ENCODE measurements at places on chromosomes 4 and X.

GRCh38 chrX:38514016-38514854 is 47.1 kb upstream of the TSPAN7 start:
- DNase-seq: no peak

DNA sequence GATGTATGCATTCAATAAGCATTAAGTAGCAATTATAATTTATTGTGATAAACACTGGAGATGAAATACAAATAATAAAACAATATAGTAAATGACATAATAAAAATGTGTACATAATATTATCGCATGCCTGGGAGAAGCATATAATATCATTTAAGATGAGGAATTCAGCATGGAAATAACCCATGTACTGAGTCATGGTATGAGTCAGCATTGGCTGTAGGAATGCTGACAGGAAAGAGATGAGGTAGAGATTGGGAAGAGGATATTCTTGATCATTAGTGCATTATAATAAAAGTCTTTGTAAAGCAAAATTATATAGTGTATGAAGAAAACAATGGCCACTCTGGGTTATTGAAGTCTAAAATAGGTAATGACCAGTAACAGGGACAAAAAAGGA is 82.8 kb downstream of the MAGEB10 start:
- peak; percentile 76 for DNase-seq

GRCh38 chrX:23333842-23334520 is 668 bp upstream of the PTCHD1 start:
- no peak for DNase-seq

DNA sequence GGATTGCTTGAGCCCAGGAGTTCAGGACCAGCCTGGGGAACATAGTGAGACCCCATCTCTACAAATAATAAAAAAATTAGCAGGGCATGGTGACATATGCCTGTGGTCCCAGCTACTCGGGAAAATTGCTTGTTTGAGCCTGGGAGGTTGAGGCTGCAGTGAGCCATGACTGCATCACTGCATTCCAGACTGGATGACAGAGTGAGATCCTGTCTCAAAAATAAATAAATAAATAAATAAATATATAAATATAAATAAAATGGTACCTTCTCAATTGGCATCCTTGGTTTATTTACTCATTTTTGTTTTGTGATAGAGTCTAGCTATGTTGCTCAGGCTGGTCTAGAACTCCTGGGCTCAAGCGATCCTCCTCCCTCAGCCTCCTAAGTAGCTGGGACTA is 144.2 kb downstream of the CHRNA9 start:
- no peak for DNase-seq

DNA sequence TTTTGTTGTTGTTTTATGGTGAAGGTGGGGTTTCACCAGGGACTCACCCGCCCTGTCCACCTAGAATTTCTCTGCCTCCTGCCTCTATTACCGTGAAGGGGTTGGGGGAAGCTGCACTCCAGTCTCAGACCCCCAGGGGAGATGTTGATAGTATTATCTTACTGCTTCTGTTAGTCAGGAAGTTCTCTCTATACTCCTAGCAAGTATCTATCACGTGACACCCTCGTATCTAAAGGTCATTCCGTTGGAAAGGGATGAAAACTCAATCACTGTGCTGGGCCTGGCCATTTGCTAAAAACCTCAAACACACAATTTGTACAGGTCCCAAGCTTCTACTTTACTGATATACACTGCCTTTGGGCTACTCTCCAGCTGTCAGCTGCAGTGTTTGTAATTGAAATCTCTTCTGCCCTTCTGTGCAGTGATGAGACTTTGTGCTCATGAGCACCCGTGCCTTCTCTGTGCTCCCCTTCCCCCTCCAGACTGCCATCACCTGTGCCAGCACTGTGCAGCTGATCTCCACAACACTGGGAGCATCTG is 188.5 kb upstream of the ANXA3 start:
- DNase-seq: no peak

- DNase-seq: no peak
Observed at GRCh38 chrX:10906866-10907265, 204.3 kb upstream of the HCCS start.

DNA sequence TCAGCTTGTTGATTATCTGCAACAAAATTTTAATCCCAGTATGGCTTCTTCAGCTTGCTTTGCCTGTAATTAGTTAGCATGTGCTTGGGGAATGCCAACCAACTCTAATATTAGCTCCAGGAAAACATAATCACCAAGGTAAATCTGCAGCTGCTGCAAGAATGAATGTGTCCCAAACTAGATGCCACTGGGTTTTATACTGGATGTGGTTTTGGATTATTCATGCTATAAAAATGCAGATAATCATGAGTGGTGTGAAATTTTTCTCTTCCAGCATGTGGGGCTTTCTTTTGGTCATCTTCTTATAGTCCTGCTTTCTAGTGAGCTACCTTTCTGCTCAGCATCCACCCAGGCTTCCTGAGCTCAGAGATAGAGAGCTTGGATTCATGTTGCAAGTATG is 295.9 kb upstream of the CASK start:
- DNase-seq: peak; percentile 4

DNA sequence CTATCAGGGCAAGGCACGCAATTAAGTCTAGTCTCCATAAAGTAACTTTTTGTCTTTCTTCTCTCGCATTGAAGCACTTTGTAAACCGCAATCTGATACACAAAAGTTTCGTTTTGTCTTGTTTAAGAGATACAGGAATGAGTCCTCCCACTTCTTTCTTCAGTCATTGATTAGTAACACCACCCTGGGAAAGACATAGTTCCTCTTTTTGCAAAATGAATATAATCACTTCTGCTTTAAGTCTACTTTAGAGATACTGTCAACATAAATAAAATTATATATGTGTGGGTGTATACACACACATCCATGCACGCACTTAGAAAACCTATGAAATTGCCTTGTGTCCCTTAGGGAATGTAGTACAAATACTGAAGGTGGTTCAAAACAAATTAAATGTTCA is 11.7 kb downstream of the COQ2 start:
- DNase-seq: no peak

- DNase-seq: no peak
Observed at GRCh38 chr4:41154814-41155177, 59.5 kb downstream of the APBB2 start.

- no peak for DNase-seq
Observed at GRCh38 chr4:133131829-133132460, 17.1 kb upstream of the PCDH10 start.

GRCh38 chr4:139815778-139816601 is 150.4 kb downstream of the MGST2 start:
- DNase-seq: peak; percentile 90

DNA sequence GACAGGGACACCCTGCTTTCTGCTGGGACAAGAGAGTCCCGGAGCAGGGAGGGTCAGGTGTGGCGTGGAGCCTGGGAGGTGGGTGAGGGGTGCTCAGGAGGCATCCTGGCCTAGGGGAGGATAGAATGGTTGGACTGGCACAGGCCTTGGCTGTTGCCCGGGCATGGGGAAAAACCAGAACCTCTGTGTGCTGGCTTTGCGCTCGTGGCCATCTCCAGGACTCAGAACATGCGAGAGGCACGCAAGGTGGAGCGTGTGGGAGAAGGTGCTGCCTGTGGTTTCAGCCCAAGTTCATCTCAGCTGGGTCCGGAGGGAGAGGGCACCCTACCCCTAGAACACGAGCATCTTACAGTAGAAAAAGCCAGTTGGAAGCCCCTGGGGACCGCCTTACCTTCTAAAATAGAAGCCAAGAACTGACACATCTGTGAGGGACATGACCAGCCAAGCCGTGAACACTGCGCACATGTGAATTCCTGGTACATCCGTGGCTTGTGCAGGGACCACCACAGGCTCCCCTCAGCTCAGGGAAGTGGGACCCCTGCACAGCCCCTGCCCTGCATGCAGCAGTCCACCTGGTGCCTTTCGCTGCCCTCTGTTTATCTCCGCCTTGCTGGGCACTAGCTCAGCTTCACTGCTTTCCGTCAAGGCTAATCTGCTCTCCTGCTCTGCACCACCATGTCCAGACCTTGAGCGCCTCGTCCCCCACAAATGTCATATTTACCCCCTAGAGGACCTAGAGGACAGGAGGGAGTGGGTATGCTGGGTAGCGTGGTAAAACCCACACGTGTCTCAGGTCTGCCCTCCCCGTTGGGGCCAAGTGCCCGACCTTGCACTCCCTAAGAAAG is 13.5 kb downstream of the MSANTD1 start:
- no peak for DNase-seq

- no peak for DNase-seq
Observed at GRCh38 chr4:164412246-164412645, 341.7 kb upstream of the SMIM31 start.

DNA sequence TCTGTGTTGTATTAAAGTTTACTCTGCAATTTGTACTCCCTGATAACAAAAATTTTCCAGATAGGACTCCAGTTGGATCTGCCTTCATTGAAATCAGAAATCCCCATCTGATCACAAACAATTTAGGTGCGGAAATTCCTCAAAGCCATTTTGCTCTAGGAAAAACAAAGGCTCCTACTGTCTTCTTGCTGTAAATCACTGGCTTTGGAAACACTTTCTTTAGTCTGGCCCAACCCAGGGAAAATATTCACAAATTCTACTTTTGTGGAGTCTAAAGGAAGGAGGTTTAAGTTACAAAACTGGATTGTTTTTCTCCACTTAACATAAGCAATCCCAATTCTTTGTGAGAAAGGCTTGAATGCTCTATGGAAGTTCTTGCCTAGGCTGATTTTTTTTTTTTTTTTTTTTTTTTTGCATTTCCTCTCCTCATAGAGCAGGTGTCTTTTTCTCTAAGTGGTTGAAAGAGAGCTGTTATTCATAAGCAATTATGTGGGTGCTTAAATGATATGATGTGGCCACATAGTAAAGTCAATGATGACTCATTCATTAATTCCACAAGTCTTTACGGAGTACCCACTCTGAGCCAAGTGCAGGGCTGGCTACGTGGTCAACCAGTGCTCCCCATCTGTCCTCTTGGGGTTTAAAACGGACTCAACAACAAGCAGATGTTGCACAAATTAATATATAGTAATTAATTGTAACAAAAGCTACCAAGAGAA is 261.4 kb downstream of the LDB2 start:
- DNase-seq: no peak

DNA sequence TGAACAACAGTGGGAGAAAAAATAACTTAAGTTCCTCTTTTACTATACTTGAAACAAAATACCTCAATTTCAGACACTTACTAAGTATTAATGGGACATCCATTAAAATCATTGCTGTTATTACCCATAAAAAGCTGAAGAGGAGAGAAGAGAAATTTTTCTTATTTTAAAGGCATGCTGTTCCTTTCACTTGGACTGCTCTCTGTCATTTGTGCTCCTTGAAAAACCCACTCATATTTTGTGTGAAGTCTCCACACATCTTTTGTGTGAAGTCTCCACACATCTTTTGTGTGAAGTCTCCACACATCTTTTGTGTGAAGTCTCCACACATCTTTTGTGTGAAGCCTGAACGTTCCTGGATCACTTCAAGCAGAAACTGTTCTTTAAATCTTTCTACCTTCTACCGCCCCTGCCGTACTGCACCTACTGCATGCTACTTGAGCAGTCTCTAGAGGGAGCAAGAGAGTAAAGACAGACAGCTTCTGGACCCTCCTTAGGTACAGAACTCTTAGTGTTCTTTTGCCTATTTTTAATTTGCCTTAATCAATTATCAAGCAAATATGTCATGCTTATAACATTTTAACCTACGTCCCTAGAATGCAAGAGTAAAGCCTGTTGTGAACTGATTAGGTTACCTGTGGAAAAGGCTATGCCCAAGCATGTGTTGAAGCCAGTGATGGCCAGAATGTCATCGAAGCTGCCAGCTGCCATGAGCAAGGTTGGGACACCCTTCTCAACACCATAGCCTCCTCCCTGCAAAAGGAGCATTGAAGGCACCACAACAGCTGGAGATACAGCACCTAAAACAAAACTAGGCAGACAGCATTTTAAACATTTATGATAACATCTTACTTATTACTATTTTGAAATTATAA is 27.1 kb upstream of the SLC9B1 start:
- DNase-seq: peak; percentile 39

- no peak for DNase-seq
Observed at GRCh38 chr4:129808242-129808641, 712.3 kb downstream of the C4orf33 start.

GRCh38 chr4:5120067-5120466 is 68.8 kb downstream of the STK32B start:
- no peak for DNase-seq

DNA sequence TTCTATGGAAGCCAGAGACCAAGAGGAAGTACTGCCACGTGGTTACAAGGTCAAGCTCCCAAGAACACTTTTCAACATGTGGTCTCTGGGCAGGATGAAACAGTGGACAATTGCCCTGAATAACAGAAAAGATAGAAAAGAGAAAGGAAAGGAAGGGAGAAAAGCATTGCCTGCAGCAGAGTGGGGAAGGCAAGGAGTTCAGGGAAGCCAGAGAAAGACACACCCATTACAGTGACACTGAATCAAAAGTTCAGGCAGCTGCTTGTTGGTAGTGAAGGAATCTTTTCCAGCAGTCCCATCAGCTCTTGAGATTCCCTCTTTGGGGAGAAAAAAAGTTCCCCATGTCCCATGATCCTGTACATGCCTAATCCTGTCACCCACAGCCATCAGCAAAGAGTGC is 80.5 kb downstream of the EIF4E start:
- DNase-seq: no peak

GRCh38 chr4:80078346-80079092 is 5.5 kb upstream of the ANTXR2 start:
- DNase-seq: no peak

GRCh38 chrX:132171881-132172280 is 44.1 kb upstream of the FRMD7 start:
- DNase-seq: peak; percentile 67

DNA sequence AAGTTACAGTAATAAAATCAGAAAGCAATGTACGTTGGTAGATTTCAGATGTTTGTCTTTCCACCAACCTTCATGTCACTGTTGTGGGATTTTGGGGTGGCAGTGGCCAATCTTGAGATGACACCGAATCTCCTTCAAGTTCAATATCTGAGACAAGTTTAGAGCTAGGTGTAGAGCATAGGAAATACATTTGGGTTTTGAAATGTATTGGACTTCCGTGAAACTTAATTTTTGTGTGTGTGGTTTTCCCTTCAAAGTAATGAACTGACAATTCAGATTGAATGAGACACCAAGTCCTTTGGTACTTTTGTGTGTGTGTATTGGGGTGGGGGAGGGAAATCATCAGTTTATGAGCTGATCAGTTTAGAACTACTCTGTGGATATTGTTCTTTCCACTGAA is 1.8 kb downstream of the WDR44 start:
- no peak for DNase-seq

DNA sequence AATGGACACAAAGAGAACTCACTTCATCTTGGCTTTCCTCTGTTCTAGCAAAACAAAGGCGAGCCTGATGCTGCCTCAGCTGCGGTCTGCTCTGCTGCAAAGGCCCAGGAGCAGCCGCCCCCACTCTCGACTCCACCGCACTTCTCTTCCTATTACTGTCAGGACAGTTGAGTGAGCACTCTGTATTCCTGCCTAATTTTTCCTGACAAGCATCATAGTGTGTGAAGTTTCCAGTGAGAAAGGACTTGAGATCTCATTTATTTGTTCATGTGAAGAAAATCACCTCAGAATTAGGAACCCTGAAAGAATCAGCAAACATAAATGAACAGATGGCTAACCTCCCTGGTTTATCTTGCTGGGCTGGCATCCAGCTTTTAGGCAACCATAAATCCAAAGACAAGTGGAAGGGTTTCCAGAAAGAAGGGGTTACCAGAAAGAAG is 15.6 kb downstream of the SCARB2 start:
- DNase-seq: peak; percentile 70

- peak; percentile 6 for DNase-seq
Observed at GRCh38 chr4:152209772-152210493, 326.0 kb downstream of the FBXW7 start.
